ENCODE measurements at places on chromosomes 7 and 10. TPM values are rescaled to one million over a fixed set of nuclear protein-coding genes. Genes with fewer than 3 reads are reported as not detected.

DNA sequence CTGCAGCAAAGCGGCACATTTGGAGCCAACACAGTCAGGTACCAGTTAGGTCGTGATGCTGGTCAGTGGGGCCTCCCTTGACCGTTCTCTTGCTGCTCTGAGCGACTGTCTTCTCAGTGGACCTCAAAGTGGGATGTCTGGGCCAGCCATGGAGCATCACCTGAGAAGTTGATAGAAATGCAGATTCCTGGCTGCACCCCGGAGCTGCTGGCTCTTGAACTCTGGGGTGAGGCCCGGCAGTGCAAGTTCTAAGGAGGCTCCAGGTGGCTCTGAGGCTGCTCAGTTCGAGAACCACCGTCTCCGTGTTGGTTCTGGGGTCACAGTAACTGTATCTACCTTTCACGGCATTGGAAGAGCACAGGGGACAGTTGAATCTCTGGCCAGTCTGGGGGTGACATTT is 147.5 kb downstream of the WDR37 start:
- no peak for DNase-seq

TSPAN12 gene
- 65.8 TPM for total RNA-seq

POR gene
- 195 TPM for total RNA-seq

- no peak for DNase-seq
Observed at GRCh38 chr7:80869106-80869784, 49.6 kb downstream of the SEMA3C start.

- no peak for DNase-seq
Observed at GRCh38 chr10:1130226-1130625, 74.0 kb downstream of the WDR37 start.

GRID1 gene
- total RNA-seq = 6.3 TPM

FZD1 gene
- total RNA-seq = 20.3 TPM

DNA sequence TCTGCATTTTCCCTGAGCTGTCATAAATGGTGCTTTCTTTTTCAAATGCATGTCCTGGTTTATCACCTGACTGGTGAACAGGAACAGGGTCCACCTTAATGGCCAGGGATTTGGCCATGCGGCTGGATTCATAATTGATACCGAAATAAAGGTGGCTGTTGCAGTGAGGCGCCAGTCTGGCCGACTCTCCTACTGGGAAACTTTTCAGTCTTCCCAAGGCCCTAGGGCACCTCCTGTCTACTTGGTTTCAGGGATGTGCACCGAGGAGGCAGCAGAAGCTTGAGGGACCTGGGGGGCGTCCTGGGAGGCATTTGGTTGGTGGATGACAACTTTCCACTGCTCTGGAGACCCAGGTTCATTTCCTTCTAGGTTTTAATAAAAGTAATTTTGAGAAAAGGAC is 46.4 kb upstream of the FIGNL1 start:
- no peak for DNase-seq

DNA sequence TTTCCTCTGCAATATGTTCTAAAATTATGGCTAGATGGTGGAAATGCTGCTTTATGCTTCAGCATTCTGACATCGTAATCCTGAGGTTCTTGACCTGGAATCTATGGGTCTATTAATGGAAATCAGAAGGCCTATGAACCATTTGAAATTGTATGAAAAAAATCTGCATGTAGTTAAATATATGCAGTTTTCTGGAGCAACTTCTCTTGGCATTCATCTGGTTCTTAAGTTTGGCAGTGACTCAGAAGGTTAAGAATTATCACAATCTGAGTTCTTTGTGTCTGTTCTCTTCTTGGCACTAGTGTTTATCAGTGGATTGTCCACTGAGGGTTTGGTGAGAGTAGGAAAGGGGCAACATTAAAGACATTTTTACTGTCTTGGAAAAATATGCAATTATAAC is 71.1 kb upstream of the FZD1 start:
- DNase-seq = no peak

DNA sequence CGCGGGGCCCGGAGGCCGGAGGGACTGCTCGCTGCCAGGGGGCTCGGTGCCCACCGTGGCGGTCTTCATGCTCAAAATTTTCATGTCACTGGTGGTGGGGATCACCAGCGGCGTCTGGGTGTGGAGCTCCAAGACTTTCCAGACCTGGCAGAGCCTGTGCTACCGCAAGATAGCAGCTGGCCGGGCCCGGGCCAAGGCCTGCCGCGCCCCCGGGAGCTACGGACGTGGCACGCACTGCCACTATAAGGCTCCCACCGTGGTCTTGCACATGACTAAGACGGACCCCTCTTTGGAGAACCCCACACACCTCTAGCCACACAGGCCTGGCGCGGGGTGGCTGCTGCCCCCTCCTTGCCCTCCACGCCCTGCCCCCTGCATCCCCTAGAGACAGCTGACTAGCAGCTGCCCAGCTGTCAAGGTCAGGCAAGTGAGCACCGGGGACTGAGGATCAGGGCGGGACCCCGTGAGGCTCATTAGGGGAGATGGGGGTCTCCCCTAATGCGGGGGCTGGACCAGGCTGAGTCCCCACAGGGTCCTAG is 2.0 kb downstream of the FZD9 start:
- no peak for DNase-seq

GRCh38 chr10:619710-620109 is 69.8 kb downstream of the DIP2C start:
- DNase-seq = no peak

GRCh38 chr10:75540357-75540966 is 109.0 kb downstream of the LRMDA start:
- DNase-seq = no peak

NXPH1 gene
- total RNA-seq = 0.95 TPM

ASIC3 gene
- total RNA-seq = 4.4 TPM

RARRES2 gene
- 143 TPM for total RNA-seq

- no peak for DNase-seq
Observed at GRCh38 chr7:142331941-142332340, 74.1 kb upstream of the PRSS58 start.

All from mucosa of gallbladder (tissue), 1 donor.